ENCODE measurements at places on chromosomes 7 and 10.
A peak's percentile ranks its signal among the peaks of the same experiment; 100 is the strongest.

- DNase-seq = no peak
These were observed 33.4 kb downstream of the OGDH start for GRCh38 chr7:44639671-44640321.

GRCh38 chr10:133347710-133348517 lies 741 bp downstream of the PRAP1 start:
- no peak for DNase-seq

DNA sequence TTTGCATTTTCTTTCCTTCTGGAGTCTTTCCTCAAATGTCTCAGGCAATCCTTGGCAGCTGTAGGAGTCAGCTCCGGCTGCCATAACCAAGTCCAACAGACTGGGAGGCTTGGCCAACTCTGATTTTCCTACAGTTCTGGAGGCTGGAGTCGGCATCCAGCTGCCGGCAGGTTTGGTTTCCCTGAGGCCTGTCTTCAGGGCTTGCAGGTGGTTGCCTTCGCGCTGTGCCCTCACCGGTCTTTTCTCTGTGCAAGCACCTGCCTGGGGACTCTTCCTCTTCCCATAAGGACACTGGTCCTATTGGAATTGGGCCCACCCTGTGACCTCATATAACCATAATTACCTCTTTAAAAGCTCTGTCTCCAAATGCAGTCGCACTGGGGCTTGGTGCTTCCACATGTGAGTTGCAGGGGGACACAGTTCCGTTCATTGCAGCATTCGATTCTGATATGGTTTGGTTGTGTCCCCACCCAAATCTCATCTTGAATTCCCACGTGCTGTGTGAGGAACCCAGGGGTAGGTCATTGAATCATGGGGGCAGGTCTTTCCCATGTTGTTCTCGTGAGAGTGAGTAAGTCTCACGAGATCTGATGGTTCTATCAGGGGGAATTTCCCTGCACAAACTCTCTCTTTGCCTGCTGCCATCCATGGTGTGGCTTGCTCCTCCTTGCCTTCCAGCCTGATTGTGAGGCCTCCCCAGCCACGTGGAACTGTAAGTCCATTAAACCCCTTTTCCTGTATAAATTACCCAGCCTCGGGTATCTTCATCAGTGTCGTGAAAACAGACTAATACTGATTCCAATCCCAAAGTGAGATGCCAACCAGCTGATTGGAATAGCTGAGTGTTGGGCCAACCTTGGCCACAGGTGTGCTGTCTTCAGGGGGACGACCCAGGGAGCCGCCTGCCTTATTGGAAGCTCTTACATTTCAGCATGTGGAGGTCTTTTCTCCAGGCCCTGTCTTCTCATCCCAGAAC lies 7.9 kb downstream of the GALNTL5 start:
- DNase-seq = no peak

DNA sequence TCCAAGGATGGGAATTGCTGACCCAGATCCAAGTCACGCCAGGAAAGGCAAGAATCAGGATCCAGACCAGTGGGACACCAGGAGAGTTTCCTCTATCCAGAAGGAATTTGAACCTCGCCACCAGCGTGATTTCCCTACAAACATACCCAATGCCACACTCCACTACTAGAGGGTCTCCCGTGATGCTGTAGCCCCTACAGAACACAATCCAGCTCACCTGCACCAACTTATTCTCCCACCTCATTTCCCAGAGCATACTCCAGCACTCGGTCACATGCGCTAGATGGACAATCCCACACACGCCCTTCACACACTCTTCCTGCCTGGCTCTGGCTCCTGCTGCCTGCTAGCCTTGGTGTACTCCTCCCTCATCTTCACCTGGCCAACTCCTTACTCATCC lies 142.1 kb upstream of the PDE1C start:
- DNase-seq = no peak

GRCh38 chr10:89003344-89003743 lies 12.7 kb downstream of the FAS start:
- DNase-seq = no peak

- no peak for DNase-seq
These were observed at the start of gene ZNF783 for GRCh38 chr7:149261829-149262617. TSS of gene ZNF783 (plus strand) at chr7:149262196. CDS start at chr7:149262334, 138 bp downstream.

DNA sequence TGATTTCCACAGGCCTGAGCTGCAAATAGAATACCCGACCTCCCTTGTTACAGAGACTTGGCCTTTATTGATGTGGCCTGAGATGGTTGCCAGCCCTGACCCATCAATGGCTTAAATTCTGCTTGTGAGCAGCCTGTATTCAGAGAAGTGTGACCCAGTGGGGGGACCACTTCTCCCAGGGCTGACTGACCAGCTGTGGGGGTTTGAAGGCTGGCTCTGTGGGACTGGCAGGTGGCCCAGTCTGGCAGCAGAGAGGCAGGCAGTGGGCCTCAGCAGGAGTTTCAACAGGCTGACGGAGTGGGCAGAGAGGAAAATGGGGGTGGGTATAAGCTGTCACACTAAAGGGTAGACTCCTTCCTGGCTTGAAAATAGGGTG lies 12.2 kb upstream of the PPIF start:
- no peak for DNase-seq

GRCh38 chr7:8724080-8724718 lies 290.8 kb downstream of the NXPH1 start:
- no peak for DNase-seq

DNA sequence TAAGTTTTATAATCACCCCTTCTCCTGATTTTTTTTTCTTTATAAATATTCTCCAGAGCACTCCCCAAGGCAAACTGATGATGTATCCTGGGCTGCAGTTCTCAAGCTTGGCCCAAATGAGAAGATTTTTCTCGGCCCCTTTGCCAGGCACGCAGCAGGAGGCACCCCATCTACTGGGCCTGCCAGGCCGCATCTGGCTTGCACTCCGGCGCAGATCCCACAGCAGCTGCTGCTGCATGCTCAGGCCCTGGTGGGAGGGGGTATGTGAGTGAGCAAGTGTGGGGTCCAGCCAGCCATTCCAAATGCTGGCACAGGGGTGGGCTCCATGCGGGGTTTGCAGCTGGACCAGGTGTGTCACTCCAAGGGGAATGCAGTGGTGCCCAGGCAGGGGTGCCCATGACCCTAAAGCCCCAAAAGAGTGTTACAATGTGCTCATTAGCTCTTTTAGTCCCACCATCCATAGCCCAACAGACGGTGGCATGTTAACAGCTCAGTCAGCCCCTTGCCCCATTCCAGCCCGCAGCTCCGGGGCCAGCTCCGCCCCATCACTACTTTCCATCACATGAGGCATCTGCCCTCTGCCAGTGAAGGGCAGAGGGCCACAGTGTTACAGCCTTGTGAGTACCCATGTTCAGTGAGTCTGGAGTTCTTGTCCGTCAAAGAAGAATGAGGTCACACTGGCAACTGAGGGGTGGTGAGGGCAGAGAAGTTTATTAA lies 25.9 kb downstream of the OAT start:
- no peak for DNase-seq

- DNase-seq = no peak
These were observed 323.0 kb upstream of the PODXL start for GRCh38 chr7:131879424-131879823.

GRCh38 chr10:123614888-123615287 lies 51.3 kb upstream of the GPR26 start:
- peak; percentile 32 for DNase-seq

DNA sequence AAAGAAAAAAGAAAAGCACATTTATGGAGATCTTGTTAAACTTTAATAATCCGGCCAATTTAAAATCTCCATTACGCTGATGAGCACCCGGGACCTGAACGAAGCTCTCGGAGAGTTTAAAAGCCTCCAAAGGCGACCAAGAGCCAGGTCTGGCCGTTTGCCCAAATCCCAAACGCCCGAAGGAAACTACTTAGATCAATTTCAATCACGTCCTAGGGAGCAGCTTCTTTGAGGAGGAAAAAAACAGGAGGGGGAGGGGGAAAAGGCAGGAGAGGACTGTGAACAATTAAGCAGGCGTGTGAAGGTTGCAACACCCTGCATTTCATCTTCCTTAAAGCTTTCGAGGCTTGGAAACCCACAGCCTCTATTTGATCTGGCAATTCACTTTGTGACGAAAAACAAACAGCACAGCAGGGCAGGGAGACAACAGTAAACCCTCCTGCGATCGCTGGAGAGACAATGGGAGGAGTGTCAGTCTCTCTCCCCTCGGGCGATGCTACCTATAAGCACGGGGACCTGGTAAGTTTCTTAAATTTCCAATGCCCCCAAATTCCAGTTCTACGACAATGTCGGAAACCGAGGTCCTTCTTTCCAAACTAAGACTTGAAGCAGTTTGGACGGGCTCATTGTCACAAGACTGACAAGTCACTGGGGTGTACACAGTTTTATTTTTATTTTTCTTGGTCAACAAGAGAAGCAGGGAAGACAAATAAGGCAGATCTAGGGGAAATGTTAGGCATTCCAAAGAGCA lies 1.2 kb downstream of the KLF6 start:
- DNase-seq = no peak

DNA sequence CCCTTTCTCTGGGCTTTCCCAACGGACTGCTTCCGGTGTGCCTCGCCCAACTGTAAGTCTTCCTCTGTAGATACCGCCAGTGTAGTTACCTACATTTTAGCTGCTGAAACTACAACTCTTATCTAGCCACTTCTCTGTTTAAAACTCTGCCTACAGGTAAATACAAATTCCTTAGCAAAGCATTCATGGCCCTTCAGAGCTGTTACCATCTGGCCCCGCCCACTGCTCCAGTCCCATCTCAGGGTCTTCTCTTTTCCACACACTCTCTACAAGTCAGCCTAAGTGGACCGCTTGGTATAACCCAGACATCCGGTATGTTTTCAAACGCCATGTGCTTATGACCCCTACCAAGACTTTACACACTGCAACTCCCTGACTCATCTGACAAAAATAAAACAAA lies 41.0 kb upstream of the LAMB4 start:
- DNase-seq = no peak

DNA sequence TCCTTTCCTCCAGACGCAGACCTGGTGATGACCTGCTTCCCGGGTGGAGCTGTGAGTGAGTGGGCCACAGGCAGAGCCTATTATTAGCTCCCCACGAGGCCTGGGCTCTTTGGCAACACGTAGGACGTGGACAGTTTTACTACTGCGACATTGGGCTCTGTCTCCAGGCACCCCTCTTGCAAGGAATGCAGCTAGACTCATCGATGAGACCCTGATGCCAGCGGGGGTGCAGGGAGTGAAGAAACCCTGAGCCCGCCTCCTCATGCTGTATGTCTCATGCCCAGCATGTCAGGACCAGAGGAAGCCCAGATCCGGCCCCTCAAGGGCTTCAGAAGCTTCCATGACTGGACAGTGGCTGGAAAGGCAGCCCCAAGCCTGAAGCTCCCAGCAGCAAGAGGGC lies 161.9 kb downstream of the TCERG1L start:
- DNase-seq = no peak

DNA sequence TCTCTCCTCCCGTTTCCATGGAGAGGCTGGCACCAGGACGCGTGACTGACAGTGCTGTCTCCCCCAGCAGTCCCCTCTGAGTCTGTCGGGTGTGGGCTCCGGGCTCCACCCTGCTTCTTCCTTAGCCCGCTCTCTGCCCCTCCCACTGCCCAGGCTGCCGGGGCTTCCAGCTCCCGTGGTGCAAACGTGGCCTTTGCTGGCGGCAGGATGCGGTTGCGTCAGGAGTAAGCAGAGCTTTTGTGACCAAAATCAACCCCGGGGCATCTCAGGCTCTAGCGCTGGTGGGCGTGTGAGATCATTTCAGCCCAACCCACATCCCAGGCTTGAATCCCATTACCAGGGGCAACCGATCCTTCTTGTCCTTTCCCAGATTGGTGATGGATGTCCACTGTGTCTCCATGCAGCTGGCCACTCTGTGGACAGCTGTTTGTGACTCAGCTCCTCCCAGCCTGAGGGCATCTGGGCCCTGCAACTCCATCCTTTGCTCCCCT lies 28.2 kb downstream of the PTPRE start:
- DNase-seq = no peak

GRCh38 chr10:125543796-125544195 lies 139.2 kb downstream of the TEX36 start:
- DNase-seq = no peak

GRCh38 chr10:86387178-86387794 lies 20.7 kb upstream of the GRID1 start:
- DNase-seq = no peak

DNA sequence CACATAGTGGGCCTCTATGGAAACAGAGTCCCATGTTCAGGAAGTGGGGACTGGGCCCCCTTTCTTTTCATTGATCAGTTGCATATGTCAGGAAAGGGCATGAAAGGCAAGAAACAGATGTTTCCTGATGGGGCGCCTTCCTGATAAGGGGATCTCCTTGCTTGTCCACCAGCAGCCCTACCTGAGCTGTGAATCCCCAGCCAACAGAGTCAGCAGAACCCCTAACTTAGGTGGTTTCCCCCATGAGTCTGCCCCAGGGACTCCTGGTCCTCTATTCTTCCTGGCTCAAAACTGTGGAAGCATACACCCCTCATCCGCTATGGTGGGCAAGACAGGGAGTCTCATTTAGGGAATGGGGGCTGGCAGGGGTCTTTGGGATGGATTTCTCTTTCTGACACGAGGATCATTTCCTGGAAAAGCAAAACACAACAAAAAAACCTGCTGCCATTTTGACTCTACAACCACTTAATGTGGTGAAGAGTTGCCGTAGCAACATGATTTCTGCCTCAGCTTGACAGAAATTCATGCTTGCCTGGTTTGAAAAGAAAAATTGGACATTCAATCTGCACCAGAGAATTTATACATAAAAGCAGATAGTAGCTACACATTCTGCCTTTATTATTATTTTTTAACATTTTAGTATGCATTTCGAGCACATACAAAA lies 119.8 kb downstream of the SPAG6 start:
- DNase-seq = no peak

DNA sequence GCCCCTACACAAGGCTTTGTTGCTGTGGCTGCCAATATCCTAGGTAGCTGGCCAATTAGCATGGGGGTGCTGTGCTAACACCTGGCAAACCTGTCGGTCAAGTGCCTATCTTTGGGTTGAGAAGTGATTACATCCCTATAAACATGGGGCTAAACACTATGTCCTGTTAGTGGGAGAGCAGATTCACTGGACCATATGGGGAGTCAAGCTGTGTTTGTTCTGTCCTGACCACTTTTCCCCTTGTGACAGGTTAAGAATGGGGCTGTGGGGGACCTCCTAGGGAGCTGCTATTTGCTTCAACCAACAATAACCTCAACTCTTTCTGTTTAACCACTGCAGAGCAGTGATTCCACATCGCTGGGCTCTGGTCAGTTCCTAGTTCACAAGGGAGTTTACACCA lies 151.5 kb upstream of the AOAH start:
- DNase-seq = no peak

DNA sequence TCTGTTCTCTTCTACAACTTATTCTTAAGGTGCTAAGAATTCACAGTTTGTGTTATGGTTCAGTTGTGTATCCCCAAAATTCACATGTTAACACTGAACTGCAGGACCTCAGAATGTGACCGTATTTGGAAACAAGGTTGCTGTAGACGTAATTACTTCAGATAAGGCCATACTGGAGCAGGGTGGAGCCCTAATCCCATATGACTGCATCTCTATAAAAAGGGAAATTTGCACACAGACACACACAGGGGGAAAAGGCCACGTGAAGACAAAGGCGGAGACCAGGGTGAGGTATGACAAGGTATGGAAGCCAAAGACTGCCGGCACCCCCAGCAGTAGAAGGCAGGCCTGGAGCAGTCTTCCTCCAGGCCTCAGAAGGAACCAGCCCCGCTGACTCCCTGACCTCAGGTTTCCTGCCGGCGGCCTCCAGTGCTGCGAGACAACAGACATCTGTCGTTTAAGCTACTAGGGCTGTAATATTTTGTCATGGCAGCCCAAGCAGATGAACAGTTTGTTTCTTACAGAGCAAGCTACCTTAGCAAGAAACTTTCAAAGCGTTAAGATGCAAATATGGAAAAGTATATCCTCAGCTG lies 98.7 kb downstream of the PROSER2 start:
- no peak for DNase-seq

GRCh38 chr7:151696721-151697514 lies 177.2 kb upstream of the RHEB start:
- DNase-seq = no peak

- DNase-seq = no peak
These were observed 403.0 kb upstream of the RNF32 start for GRCh38 chr7:156237614-156238013.

Measured in urinary bladder (tissue), 4 donors.